Right ventricle myocardium superior (tissue), 1 donor: ENCODE measurements at places on chromosomes 5 and 9.

- no peak for DNase-seq
Observed at GRCh38 chr9:137058521-137059234, 4.8 kb upstream of the ENTPD2 start.

DNA sequence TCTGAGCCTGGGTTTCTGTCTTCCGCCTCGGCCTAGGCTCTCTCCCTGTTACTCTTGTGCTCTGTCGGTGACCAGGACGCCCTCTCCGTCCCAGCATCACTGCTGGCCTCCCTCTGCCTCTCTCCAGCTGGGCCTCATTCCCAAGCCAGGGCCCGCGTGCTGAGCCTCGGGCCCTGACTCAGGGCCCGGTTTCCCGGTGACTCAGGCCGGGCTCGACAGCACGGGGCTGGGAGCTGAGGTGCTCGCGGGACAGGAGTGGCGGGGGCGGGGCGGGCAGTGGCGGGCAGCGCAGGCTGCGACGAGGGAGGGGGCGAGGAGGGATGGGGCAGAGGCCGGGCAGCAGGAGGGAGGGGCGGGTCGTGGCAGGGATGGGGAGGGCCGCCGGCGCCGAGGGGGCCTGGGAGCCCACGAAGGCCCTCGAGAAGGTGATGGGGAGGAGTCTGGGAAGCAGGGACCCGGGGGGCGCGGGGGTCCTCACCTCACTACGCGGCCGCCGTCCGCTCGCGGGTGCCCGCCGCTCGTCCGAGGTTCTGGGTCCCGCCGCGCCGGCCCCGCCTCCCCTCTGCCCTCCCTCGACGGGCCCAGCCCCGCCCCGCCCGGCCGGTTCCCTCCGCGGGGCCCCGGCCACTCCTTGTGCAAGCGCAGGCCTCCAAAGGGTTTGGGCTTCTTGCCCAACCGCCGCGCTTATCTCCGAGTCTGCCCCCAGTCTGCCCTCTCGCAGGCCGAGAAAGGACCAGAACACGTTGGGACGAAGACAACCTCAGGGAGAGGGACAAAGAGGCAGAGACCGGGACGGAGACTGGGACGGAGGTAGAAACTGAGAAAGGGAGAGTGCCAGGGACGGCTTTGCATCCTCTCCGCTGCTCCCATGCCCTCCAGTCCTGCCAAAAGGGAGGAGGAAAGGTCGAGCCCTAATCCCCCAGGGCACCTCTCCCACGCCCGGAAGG lies at the start of gene ARAP3:
Gene ARAP3, minus strand, starts transcription at position 536 of the 947 bp plus-strand sequence. CDS start 1,744 bp downstream, outside the sequence.
- DNase-seq = peak; percentile 94

GRCh38 chr9:84024041-84024575 lies 43.5 kb downstream of the RMI1 start:
- no peak for DNase-seq

DNA sequence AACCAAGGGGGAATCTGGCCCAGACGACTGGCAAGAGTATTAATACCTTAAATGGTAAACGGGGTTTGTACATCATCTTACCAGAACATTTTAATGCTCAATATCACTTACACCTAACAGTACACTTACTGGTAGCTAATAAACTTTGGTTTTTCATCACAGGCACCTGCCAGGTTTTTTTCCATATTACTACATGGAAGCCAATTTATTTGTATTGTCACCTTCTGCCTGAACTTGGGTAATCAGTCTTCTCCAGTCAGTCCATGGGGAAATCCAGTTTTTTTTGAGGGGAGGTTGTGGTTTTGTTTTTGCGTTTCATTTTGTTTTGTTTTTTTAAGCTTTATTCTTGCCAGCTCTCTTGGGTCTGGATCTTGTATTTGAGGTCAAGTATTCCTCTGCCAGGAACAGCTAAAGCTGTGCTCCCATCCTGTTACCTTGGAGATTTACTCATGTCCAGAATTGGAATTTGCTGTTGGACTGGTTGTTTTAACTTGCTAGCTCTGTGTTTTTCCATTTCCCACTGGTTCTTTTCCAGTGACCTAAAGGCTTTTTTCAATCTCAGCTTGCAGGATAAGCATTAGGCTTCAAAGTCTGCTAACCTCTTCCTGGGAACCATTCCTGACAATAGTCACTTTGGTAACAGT lies 11.1 kb upstream of the NADK2 start:
- DNase-seq = no peak

DNA sequence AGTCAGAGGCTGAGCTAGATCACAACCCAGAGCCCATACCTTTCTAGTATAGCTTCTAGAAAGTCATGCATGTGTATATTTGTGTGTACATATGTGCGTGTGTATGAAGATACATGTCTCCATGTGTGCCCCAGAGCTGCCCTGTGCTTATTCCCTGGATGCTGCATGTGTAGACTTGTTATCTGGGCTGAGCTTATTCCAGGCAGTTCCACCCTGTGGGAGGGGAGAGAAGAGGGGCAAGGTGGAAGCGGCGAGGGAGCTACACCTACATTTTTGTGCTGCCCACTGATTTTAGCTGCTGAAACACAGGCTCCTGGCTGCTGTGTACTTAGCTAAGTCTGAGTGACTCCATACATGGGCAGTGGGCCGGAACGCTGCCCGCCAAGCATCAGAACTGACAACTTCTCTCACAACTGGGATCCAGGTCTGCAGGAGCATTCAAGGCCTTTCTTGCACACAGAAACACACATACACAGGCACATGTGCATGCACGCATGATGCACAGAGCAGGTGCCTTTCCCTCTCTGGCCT lies 38.0 kb upstream of the XPA start:
- no peak for DNase-seq

DNA sequence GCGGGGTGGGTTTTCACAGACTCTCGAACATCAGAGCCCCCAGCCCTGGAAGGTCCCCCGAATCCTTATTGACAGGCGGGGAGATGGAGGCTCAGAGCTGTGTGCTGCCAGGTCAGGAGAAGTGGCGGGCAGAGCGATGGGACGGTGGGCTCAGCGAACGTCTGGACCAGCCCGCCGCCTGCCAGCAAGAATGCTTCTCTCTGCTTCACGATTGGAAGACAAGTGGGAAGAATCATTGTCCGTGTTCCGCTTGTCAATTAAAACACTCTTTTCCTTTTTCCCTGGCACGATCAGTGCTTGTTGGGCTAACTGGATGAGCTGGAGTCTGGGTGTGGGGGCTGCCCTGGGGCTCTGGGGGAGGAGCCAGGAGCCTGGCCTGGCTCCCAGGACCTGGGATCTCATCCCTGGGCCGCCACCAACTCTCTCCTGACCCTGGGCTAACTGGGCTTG lies 1.6 kb downstream of the COL5A1 start:
- no peak for DNase-seq

DNA sequence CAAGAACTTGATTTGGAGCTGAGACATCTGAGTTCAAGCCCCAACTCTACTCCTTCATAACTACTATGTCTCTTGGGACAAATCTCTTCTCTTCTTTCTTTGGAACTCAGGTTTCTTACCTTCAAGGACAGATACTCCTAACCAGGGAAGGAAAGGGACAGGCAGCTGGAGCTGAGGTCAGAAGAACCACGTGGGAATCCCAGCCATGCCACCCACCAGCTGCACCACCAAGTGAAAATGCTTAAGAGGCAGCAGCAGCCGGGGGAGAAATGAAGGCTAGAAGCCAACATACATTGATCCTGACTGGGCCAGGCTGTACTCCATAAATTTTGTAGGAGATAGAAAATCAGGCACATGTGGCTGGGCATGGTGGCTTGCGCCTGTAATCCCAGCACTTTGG lies 9.6 kb upstream of the OR5C1 start:
- no peak for DNase-seq

DNA sequence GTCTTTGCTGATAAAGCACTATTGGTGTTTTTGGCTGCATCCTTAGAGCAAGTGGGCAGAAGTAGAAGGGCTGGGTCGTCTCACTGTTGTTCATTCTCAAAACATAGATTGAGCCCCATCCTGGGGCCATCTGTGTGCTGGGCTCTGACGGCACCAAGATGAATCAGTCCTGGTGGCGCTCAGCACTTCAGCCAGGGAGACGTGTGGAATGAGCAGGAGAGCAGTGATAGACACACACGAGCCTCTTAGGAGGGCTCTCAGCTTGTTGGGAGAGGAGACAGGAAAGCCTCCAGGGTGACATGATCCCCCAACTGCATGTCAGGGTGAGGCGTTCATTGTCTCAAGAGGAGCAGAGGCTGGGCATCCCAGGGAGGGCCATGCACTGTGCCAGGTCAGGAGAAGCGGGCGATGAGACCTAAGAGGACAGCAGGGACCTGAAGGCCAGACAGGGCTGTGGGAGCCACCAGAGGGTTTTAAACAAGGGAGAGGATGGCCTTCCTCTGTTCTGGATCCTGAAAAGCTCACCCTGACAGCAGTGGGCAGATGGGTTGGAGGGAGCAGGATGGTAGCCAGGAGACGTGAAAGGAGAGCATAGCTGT lies 115.8 kb downstream of the DAB2IP start:
- no peak for DNase-seq

GRCh38 chr9:129523943-129524581 lies 96.8 kb downstream of the C9orf50 start:
- no peak for DNase-seq

- DNase-seq = peak; percentile 86
Observed at GRCh38 chr9:89603767-89604665, 796 bp upstream of the GADD45G start.

DNA sequence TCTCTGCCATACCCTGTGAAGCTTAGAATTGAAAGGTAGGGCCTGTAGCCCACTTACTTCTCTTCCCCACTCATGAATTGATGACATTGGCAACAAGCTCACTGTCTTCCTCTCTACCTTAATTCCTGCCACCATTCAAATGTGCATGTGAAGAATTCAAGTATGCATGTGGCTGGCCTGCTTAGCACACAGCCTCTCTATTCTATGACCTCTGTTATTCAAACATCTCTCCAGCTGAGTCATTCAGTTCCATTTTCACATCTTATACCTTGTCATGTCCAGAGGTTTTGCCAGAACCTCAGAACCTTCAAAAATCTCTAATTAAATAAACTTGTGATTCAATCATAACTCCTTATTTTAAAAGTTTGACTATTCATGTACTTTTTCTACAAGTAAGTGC lies 114.7 kb upstream of the MAN2A1 start:
- DNase-seq = no peak

GRCh38 chr5:160950311-160950710 lies 98.3 kb upstream of the ATP10B start:
- DNase-seq = no peak

- DNase-seq = peak; percentile 38
Observed at GRCh38 chr9:134698111-134698510, 56.5 kb downstream of the COL5A1 start.

DNA sequence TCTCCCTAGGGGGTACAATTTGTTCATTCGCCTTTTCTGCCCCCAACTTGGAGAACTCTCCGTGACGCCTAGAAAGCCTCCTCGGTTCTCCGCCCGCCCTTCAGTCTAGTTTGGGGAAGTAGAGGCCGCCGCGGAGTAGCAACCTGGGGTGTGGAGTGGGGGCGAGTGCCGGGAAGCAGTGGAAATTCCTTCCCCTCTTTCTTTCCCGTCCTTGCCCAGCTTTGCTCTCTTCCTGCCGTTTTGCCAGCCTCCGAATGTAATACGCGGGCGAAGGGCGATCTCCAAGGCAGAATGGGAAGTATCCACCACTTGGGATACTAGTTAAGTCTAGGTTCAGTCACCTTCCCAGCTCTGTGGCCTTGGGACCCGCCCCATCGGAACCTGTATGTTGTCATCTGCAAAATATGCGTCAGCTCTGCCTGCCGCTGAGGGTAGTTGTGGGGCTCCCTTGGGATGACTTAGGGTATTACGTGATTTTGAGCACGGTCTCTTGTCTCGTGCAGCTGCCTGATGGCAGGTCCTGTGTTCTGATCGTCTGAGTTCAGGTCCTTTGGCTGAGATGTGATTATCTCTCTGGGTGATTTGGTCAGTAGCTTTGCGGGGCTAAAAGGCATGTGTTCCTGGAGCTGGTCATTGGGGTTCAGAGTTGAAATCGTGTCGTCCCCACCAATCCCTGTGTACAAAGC lies 724 bp downstream of the PAM start:
- DNase-seq = peak; percentile 69

DNA sequence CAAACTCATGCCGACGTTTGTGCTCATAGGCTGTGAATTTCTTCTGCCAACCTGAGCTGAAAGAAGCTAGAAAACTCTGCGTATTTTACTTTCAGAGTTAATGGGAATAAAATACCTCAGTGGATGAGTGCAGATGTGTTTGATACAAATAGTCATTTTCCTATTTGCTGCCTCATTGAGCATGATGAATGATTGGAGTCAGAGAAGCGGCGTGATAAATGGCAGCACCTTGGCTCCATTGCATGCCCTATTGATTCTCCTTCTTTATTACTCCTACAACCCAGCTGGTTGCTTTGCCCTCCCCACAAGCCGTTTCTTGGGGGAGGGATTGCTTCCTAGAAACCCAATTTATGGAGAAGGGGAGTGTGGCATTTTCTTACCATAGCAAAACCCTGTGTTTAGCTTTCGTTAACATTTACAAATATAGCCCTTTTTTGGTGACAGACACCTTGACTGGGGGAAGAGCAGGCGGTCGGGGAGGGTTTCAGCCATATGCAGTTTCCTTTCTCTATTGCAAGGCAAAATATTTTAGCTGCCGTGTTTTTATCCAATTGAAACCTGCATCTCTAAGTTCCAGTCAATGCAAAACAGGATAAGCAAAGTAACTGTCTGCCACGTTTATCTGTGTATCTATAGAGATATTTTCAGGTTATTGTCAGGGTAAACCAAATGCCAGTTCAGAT lies 93.1 kb upstream of the TBCA start:
- DNase-seq = no peak

GRCh38 chr9:32705059-32705458 lies 69.6 kb upstream of the TAF1L start:
- no peak for DNase-seq
